ENCODE measurements at places on chromosomes 6 and 20.

DNA sequence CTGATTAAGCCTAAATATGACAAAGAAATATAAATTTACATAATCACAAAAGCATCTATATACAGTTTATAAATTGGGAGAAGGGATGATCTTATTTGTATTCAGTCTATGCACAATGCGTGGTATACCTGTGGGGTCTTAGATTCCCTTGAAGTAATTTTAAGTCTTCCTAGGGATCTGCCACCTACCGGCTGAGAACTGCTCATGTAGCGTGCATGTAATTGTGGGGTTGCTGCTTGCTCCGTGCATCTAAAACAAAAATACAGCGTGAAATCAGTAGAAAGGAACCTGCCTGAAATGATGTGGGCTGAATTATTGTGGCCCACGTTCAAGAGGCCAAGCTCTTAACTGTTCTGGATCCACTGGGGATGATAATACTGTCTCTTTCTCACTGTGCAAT is 187.3 kb downstream of the MBOAT1 start:
- DNase-seq, result no peak

DNA sequence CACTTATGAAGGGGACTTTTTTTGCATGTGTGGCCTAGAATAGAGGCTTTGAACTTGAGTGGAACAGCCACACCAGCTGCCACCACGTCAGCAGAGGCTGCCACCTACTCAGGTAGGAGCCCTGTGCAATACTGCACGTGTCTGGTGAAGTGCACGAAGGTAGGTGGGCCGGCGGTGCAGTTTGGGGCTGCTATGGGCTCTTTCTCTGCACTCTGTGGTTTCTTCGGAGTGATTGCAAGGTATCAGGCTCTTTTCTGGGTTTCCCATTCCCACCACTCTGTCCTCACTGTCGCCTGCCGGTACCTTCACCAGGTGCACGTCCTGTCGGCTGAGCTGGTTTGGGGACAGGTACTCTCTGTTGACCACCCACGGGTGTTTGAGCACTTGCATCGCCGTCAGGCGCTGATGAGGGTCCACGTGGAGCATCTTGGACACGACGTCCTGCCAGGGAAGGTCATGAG is 30.8 kb upstream of the MPC1 start:
- DNase-seq, result no peak

DNA sequence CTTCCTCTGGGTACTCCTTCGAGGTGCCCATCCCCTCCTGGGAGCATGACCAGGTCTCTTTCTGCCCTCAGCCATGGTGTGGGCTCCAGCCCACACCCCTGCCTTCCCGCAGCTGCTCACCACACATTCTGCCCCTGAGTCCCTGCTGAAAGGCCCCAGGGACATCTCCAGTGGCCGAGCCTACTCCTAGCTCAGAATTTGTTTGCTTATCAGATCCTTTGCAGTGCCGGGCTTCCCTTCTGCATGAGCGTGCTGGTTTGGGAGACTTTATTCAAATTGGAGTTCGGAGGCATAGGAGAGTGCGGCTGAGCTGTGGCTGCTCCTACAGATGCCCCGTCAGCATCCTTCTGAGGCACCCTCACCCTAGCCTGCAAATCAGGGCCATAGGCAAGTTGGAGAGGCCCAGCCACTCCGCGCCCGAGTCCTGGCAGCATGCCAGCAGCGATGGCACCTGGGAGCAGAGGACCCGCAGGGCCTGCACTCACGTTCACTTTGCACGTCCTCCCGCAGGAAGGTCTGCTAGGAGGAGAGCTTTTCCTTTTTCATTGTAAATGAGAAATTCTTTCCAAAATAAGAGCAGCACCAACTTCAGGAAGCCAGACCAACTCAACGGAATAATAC is 327.3 kb downstream of the QKI start:
- no peak for DNase-seq

DNA sequence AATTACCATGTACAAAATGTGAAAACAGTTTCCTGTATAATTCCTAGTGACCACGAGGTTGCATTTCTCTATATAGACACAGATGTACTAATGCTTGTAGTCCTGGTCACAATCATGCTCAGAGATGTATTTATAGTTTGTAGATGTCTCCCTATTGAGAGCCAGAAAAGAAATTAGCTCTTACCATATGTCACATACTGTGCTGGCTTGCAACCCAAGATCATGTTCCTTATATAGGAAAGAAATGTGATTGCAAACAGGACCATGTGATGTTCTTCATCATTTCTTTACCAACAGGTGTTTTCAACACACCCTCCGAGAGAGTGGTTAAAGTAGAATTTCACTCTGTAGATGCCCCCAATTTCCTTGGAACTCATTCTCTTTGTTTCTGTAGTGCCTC is 369.4 kb downstream of the CBLN4 start:
- no peak for DNase-seq

DNA sequence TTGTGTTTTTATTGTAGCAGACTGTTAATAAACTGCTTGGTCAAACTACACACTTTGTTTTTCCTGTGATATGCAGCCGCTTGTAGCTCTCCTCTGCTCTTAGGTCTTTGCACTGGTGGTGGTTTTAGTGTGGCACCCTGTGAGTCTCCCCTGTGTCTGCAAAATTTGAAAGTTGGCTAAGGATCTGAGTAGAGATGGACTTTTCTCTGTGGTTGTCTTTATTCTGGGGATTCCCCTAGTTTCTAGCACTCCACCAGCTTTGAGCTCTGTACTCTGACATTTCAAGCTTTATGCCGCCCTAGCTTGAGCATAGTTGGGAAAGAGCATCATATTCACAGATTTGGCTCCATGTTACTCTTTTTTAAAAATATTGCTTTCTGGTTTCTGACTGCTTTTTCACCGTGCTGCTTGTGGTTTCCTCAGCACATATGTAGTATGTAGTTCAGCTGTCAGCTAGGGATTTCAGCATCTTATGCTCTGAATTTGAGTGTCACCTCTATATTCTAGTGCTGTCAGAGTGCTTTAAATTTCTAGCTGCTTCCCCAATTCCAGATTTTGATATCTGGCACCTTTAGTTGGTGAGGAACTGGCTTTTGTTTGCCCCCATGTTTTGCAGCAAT is 25.4 kb downstream of the CDYL start:
- no peak for DNase-seq

GRCh38 chr6:37871616-37872372 is 52.3 kb downstream of the ZFAND3 start:
- DNase-seq, result no peak

DNA sequence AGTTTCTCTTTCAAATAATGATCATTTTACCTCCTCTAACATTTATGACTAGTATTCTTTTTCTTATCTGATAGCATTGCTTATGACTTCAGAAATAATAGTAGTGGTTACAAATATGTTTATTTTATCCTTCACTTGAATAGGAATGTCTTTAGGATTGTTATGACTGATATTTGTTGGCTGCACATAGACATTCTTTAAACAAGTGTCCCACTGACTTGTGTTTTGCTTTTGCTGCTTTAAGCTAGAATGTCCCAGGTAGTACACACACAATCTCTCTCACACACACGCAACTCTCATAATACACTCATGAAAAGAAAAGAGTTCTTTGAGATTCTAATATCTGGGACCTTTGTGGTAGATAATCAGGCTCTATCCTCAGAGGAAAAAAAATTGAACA is 21.6 kb downstream of the KIAA1586 start:
- no peak for DNase-seq

DNA sequence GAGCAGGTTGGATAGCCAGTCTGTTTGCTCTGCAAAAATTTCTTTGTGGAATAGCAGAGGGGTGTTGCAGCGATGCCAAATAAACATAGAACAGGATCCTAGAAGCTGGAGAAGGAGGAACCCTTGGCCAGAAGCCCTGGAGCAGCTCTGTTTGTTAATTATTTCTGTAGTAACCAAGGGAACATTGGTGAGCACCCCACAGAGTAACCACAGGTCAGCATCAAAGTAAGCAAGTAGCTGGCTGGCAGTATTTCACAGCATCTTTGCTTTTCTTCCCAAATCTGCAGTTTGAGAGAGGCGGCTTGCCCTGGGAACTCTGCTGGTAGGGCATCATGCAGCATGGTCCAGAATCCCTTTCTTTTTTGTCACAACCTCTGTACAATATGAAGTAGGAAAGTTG is 12.7 kb upstream of the APMAP start:
- DNase-seq, result no peak

GRCh38 chr6:110530671-110531070 is 54.3 kb upstream of the SLC22A16 start:
- no peak for DNase-seq

GRCh38 chr20:22536956-22537756 is 47.2 kb downstream of the FOXA2 start:
- DNase-seq, result no peak

- no peak for DNase-seq
These were observed 1.1 kb upstream of the CDC5L start for GRCh38 chr6:44386364-44386928.

- DNase-seq, result no peak
These were observed 3.1 kb downstream of the BPIFB4 start for GRCh38 chr20:33082546-33082945.

- DNase-seq, result no peak
These were observed 73.5 kb downstream of the EFHC1 start for GRCh38 chr6:52493669-52494068.

DNA sequence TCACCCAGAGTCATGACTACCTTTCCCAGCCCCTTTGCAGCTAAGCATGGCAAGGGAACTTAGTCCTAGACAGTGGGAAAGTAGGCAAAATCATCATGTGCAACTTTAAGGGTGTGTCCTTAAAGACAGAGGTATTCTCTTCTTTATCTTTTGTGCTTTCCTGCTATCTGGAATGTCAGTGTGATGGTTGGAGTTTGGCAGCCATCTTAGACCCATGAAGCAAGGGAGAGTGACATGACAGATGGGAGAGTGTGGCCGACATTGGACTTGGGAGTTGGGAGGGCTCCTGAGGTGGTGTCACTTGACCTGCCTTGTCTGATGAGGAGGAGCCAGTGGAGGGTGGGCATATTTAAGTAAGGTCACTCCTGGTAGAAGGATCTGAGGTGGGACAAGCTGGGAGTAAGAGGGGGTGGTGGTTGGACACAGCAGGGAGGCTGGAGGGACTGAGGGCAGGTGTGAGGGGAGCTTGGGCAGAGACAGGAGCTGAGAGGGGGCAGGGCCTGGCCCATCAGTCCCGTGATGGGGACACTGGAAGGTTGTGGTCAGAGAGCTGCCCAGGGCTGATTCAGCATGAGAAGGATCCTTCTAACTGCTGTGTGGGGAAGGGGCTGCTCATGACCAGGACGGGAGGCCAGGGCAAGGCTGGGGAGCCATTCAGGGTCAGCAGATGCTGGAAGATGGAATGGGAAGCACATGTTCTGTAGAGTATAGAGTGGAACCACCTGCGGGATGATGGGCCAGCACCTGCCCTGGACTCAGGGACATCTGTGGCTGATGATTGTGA is 29.5 kb upstream of the SULF2 start:
- no peak for DNase-seq

DNA sequence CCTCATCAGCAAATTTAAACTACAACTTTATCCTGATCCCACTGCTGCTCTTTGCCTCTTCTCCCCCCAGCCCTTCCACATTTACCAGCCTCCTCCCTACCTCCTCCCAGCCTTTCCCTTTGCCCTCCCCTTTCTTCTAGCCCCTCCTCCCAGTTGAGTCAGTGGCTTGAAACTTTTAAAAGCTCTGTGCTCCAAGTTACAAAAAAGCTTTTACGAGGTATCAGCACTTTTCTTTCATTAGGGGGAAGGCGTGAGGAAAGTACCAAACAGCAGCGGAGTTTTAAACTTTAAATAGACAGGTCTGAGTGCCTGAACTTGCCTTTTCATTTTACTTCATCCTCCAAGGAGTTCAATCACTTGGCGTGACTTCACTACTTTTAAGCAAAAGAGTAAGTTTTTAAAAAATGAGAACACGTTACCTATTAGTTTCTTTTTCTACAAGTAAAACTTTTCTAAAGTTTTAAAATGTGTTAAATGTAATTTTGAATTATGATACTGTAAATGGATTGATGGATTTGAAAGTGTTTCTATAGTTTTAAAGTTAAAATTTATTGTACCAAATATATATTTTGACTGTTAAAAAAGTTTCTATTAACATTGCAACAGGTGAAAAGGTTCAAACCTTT is at the start of gene GJA1:
Gene GJA1 (plus strand): TSS at position 203 of the 626 bp plus-strand sequence. CDS start 11,202 bp downstream, outside the sequence.
- DNase-seq, result no peak

- DNase-seq, result no peak
These were observed 252.9 kb downstream of the TPBG start for GRCh38 chr6:82616386-82617028.
